EH (cell line): ENCODE measurements at places on chromosomes 7 and 10.

DNA sequence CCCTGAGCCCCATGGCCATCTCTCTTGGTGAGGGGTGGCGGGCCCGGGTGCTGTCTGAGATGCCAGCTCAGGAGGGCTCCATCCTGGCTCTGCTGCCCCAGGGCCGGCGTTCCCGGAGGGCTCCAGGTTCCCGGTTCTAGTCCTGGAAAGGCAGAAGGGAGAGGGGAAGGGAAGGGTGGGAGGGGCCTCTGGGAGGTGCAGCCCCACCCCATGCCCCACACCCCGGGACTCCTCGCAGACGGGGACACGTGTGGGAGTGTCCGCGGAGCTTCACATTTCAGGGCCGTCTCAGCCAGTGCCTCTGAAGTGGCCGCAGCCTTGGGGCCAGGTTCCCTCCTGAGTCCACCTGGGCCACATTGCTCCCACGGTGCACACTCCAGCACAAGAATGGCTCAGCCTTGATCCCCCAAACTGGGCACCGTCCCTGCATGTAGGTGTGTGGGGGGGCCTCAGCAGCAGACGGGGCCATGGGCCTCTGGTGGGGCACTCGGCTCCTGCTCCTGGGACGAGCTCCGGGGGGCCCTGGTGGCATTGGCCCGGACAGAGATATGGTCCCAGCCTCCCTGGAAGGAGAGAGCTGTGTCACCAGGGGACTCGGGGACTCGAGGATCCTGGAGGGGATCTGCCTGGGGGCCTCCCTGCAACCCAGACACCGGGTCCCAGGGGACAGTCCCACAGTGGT lies 5.8 kb downstream of the BHLHA15 start:
- no peak for DNase-seq

- peak; percentile 36 for DNase-seq
Measured at GRCh38 chr7:112201411-112201810, 4.8 kb downstream of the DOCK4 start.

DNA sequence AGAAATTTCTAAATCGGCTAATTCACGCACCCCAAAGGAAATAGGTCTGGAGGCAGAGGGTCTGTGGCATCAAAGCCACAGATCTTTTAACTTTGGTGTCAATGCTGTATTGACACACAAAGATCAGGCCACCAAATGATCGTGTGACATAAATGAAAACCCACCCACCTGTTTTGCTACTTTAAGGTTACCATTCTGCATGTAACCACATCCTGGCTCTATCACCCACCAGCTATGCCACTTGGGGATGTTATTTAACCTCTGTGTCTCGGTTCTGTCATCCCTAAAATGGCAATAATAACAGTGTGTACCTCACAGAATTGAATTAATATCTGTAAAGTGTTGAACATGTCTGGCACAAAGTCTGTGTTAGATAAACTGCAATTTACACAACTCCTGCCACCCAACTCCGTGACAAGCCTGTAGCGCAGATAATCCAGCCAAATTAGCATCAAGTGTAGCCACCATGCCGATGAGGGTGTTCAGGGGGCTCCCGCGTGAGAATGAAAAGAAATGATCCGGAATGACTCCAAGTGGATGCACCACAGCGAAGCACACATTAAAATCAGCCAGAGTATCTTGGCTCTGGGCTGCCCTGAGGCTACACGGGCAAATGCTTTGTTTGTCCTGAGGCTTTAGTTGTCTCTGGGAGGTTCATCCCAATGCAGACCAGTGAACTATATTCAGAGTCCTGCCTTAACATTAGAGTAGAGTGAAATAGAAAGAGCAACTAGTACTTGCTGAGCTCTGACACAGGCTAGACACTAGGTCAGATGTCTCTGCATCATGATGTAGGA lies 158.4 kb upstream of the NEBL start:
- DNase-seq = no peak

- DNase-seq = peak; percentile 63
Measured at GRCh38 chr10:114876602-114877300, 55.2 kb downstream of the FHIP2A start.

- DNase-seq = peak; percentile 77
Measured at GRCh38 chr7:90717296-90718060, 121.4 kb downstream of the CDK14 start.

GRCh38 chr10:523925-524324 lies 165.5 kb downstream of the DIP2C start:
- DNase-seq = no peak

DNA sequence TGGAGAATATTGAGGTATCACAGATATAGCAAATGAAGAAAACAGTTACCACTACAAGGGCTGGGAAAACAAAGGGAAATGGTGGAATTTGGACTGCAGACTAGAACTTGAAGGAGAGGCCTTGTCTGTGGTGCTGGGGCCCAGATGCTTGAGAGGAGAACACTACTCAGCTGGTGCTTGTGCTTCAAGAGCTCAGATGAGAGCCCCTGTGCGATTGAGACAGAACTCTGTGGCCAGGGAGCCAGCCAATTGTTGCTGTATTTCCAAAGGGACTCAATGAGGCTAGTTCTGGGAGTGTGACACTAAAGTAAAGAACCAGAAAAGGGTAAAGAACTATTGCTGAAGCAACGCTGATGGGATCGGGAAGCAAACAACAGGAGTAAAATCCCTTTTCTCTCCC lies 406.5 kb upstream of the SEMA3D start:
- no peak for DNase-seq

DNA sequence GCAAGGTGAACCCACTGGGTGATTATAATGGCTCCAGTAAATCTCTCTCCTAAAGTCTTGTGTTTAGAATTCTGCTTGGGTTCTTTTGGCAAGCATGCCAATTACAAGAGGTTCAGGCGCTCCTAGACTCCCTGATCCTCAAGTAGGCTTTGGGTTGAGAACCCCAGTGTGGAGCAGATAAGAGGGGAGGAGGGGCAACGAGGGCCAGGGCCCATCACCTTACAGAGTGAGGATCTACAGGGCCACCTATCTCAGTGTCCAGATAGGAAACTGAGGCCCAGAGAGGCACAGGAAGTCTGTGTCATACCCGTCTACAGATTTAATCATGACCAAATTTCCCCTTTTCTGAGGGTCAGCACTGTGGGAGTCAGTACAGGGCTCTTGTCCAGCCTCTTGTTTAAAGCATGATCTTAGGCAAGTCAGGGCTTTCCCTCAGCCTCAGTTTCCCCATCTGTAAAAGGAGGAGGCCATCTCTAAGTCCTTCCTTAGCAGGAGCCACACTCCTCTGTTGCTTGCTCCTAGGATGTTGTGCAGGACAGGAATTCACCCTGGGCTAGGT lies 4.4 kb downstream of the TACR2 start:
- no peak for DNase-seq

DNA sequence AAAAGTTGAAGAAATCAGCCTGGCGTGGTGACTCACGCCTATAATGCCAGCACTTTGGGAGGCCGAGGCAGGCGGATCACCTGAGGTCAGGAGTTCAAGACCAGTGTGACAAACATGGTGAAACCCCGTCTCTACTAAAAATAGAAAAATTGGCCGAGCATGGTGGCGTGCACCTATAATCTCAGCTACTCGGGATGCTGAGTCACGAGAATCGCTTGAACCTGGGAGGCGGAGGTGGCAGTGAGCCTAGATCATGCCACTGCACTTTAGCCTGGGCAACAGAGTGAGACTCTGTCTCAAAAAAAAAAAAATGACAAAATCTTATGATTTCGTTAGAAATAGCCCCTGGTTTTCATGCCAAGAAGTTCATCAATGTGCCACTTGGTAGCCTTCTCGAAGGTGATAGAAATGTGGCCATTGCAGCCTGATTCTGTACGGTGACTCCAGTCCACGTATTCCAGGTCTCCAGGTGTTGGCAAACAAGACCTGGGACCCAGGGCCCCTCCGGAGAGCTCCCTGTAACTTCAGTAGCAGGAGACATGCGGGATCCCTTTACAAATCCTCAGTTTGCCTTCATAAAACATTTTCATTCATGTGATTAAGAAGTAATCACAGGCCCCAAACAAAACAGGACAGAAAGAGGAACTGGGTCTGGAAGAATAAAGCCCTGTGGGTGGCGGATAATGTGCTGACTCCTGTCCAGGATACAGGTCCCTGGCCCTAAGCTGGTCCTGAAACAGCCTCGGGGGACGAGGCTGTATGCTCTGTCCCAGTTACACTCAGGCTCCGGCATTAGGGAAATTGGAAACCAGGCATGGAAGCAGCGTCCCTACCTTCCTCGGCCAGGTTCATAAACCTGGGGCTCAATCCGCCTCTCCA lies 207.3 kb upstream of the SH2B2 start:
- DNase-seq = no peak

DNA sequence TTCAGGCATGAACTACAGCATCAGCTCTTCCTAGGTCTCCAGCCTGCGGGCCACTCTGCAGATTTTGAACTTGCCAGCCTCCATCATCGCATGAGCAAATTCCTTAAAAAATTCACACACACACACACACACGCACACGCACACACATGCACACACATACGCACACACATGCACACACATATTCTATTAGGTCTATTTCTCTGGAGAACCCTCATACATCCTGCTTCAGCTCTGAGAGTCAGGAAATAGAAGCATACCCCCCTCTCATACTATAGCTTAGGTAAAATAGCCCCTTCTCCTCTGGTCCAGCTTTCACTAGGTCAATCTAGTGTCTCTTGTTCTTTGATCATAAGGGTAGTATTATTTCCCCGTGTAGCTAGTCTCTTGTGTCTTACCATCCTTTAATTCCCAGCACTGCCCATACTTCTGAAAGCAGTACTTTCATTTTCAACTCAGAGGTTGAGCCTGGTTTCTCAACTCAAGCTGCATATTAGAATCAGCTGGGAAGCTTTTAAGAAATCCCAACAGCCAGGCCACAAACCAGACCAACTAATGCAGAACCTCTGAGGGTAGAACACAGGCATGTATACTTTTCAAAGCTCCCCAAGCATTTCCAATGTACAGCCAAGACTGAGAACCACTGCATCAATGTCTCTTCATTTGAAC lies 30.9 kb upstream of the ITGB8 start:
- DNase-seq = no peak

DNA sequence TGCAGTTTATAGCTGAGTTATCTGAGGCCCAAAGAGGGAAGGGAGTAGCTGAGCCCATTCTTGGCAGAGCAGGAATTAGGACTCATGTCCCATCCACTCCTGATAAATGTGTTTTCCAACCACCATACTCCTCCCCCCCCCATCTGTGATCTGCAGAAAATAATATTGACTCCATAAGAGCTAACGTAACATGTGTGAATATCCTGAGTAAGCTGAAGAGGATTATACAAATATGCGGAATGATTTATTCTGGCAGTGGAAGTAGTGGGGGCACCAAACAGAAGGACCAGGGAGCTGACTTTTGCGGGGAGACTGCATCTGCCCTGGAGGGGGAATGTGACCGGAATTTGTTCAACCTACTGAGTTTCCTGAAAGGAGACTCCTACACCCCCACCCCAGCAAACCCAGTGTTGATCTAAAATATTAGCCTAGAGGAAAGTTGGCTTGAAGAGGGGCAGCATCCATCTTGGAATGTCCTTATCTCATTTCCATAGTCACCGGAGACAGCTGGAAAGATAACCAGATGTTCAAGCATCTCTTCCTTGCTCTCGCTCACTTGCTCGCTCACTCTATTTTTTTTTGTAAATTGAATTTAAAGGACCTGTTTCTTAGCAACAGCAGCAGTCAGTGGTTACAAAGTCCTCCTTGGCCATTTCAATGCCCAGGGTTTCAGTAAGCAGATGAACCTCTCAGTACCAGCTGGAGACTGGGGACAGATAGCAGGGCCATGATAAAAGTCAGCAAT lies 114.7 kb downstream of the RPS24 start:
- no peak for DNase-seq

DNA sequence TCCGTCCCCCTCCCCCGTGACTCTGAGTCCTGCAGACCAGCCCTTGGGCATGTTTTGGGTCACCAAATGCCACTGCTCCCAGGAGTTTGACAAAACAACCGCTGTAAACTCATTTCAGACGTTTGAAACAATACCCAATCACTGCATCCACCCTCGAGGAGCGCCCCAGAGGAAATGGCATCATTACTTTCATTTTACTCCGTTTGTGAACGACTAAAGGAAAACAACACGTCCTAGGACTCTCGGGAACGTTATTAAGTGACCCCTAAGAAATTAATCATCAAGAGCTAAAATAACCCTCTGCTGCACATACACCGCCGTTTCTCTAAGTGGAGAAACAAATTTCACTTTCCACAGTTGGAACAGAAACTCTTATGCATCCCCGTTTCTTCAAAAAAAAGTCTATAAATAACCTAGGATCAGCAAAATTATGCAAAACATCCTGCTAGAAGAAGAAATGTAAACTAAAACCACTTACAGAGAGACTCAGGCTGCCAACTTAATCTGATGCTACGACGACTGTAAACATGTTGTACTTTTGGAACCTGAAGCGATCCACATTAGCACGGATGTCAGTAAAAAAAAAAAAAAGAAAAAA lies 109.9 kb upstream of the EFCAB10 start:
- peak; percentile 56 for DNase-seq

DNA sequence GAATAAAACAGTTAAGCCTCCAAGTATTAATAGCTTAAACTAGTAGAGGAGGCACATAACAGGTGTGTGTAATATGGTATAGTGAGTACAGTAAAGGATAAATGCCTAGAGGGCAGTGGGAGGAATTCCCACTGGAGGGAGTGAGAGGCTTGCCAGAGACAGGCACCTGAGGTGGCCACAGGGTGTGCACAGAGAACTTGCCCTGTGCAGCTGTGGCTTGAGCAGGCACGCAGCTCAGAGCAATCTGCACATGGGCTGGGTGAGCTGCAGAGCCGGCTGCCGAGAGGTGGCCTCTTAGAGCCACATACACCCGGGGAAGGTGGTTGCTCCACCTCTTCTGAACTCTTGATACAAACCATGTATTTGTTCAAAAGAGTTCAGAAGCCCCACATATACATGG lies 237.1 kb downstream of the COBL start:
- no peak for DNase-seq

- peak; percentile 7 for DNase-seq
Measured at GRCh38 chr10:65571011-65571570, 1354.7 kb upstream of the LRRTM3 start.

DNA sequence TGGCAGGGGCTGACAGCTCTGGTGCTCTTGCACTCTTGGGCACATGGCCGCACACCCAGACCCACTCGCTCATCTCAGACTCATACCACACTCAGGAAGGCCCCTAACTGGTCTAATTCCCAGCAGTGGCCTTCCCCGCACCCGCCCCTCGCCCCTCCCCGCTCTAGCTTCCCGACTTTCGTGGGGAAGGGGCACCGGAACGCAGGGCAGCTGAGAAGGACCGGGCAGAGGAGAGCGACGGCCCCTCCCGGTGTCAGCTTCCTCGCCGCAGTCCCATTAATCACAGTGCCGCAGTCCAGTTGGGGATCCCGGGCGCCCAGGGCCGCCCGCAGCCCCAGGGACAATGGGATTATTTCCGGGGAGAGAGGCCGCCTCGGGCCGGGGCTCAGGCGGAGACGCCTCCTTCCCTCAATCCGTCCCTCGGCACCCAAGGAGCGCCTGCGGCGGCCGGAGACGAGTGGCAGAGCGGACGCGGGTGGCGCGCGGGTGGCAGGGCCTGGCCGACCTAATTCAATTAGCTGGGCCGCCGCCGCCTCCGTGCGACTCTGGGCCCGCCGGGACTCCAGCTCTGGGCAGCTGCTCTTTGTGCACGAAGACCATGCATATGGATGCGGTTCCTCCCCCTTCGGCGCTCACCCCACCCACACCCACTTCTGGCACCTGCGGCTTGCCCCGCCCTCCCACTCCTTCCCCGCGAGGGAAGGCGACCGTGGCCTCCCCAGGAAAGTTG lies 7.8 kb upstream of the TLX1 start:
- DNase-seq = no peak
